ENCODE measurements at places on chromosomes 1 and 21.

DNA sequence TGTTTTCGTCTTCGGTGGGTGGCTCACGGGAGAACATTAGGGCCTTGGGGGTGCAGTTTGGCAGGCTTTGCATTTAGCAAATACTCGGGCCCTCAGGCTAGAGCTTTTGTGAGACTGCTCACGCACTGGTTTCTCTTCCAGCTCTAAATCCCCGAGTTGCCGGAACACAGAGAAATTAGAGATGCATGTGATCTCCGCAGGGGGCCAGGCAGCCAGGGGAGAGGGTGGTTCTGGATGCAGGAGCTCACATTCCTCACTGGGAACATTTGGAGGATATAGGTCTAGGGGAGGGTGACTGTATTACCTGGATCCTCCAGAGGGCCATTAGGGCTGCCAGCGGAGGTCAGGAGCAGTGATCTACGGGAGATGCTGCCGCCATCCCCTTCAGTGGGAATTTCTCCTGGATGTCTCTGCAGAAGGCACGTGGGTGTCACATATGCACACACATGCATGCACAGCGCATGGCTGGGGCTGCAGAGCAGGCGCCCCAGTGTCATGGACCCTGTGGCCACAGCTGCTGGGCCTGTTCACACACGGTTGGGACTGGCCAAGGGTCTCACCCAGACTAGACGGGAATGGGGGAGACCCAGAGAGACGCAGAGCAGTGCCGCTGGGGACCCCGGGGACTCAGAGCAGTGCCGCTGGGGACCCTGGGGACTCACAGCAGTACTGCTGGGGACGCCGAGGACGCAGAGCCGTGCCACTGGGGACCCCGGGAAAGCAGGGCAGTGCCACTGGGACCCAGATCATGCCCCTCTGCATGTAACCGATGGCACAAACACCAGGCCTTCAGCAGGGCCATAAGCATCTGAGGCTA, 258.7 kb downstream of the CAMTA1 start:
- DNase-seq = no peak

DNA sequence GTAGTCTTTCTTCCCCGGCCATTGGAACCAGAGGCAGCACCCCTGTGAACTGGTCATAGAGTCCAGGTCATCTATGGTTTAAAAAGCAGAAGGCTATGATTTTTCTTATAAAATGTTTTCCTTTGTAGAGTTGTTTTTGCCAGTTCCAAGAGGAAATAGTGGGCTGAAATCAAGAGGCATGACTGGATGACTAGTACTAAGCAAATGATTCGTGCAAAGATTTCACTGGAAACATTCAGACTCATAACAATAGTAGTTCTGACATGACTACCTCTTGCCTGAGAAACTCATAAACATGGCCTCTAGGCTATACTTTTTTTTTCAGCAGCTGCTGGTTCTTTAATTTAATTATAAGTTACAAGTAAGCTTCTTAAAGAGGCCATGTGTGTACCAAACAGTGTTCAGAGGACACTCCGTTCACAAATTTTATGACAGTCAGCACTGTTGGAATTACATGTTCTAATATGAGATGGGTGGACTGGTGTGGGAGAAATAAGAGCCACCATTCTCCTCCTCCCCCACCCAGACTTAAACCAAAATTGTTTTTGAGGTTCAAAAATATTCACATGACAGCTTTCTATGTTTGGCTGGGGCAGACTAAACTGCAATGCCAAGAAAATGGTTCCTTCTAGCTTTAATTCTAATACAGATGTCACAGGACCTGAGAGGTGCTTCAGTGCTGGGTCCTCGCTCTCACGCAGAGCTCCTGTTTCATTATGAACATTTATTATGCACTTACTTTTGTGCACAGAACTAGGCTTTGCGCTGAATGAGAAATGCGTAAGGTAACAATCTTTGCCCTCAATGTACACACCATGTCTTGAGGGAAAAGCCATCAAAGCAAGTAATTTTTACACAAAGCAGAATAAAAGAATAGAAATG, 147.5 kb downstream of the ZC3H11B start:
- DNase-seq = no peak

- no peak for DNase-seq
These were observed 23.6 kb upstream of the CBR3 start for GRCh38 chr21:36111238-36111637.

DNA sequence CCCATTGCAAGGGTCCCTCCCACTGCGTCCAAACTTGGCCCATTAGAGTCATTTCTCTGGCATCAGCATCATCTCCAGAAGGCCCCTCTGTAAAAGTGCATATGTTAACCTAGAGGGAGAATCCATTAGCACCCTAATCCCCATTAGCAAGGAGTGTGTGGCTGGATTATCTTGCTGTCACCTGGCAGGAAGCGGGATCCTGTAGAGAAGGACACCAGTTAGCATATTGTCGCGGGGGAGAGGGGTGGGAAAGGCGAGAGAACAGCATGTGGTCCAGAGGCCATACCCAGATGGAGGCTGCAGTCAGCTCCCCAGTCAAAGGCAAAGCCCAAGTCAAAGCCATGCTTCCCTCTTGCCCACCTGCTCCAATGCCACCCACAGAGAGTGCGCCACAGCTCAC, 64.0 kb downstream of the OLIG1 start:
- no peak for DNase-seq

- no peak for DNase-seq
These were observed 11.5 kb upstream of the TMEM51 start for GRCh38 chr1:15141935-15142539.

DNA sequence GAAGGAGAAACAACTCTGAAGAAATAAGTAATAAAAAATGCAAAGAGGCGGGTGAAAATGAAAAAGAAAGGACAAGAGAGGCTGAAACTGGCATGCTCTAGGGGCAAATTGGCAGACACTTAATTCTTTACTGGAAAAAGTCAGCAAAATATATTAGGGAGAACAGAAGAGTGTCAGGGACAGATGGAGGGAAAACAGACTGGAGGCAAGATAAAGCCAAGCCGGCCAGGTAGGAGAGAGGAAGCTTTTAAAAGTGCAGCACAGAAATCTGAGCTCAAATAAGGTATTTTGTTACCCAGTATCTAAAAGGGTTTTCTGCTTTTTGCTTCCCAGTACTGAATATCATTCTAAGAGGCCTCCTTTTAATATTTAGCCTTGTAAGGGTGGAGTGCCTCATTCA, 339.3 kb downstream of the PAPPA2 start:
- DNase-seq = no peak

GRCh38 chr1:1440262-1441001, 4.9 kb downstream of the VWA1 start:
- DNase-seq = no peak

DNA sequence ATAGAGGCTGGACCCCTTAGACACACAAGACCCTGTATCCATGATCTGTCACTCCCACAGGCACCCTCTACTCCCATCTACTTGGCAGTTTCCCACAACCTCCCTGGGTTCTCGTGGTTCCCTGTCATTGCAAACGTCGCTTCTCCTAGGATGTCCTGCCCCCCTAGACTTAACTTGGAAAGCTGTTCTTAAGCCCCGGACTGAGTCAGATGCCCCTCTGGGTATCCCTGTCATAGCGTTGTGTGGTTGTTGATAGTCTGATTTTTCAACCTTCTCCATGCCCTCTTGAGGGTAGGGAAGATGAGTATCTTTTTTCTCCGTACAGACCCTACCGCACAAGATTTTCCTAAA, 11.8 kb downstream of the RCC1 start:
- no peak for DNase-seq

- DNase-seq = no peak
These were observed 44.6 kb downstream of the NFYC start for GRCh38 chr1:40736085-40736531.

GRCh38 chr1:16175610-16176553, 20.0 kb upstream of the EPHA2 start:
- DNase-seq = no peak

- no peak for DNase-seq
These were observed 21.4 kb upstream of the FASLG start for GRCh38 chr1:172637522-172637921.

DNA sequence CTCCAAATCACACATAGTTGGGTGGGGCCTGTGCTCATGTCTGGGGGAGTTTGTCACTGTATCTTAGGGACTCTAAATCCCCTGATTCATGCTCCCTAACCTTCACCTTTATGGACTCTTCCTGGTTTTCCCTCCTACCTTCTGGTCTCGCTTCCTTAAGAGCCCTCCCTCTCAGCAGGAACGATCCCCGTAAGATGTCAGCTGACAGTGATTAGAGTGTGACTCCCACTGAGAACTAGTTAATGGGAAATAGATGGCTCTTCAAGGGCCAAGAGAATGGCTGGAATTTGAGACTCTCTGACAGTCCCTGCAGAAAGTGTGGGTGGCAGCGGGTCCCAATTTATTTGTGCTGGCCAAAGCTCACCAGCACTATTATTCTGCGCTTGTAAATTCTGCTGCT, 22.0 kb downstream of the LYPD8 start:
- no peak for DNase-seq

- DNase-seq = peak; percentile 52
These were observed 1.8 kb upstream of the PTTG1IP start for GRCh38 chr21:44875316-44875700.

- DNase-seq = no peak
These were observed 66.0 kb downstream of the VCAM1 start for GRCh38 chr1:100785470-100786052.

DNA sequence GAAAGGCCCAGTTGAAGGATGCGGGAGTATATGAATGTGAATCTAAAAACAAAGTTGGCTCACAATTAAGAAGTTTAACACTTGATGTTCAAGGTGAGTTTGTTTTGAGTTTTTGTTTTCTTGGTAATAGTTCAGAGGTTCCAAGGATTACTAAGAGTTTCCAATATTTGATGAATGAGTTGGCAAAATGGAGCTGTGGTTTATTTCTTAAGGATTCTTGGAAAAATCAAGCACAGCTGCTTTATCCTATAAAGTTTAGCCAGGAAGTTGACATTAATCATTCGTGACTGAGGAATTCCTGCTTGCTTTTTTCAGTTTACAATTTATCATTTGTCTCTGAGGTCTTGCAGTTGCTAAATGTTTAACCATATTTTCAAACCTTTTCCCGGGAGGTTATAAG, 15.1 kb downstream of the VCAM1 start:
- DNase-seq = no peak

DNA sequence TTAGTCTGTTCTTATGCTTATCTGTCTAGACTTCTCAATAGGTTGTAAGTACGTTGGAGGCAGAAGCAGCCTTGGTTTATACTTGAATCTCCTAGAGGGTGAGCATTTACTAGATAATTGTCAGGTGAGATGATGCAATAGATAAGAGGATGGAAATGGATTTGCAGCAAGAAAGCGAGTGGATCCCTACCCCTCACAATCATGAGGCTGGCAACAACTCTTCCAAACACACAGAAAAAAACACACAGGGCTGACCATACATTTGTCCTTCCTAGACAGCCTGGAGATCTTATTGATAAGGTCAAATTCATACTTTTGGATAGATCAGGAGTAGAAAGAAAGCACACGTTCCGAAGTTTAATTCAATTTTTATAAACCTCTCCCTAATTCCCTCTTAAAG, 481.4 kb upstream of the CAMK1G start:
- DNase-seq = no peak
